ENCODE measurements at places on chromosomes 6 and 20.

GRCh38 chr6:155693573-155694418, 238.2 kb upstream of the NOX3 start:
- DNase-seq, result no peak

DNA sequence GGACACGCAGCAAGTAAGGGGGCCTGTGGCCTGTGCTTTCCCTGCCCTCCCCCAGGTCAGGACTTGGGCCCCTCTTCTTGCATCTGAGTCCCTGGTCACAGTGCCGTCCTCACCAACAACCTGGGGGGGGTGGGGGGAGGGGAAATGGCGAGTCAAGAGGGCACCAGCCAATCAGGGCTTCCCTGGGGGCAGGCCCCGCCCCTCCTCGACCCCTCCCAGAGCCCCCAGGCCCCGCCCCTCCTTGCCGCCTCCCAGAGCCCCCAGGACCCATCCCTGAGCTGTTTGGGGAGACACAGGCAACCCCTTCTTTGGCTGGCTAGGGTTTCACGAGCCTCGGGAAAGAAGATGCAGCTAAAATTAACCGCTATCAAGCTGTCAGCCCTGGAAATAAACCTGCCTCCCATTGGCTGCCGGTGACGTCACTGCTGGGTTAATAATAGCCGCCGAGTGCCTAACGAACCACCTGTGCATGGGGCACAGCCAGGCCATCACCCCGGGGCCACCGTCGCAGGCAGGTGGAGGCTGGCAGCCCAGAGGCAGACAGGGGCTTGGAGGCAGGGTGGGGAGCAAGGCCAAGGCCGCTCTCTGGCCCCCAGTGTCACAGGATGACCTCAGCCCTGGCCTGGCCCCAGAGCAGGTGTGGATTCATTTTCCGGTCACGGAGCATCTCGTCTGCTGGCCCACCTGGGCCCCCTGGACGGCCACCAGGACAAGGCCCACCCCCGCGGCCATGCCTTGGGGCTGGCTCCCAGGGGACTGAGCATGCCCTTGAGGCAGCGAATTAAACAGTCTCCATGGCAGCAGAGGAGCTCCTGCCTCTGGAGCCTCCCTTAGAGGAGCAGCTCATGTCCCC, 3.2 kb upstream of the EEF1A2 start:
- no peak for DNase-seq

DNA sequence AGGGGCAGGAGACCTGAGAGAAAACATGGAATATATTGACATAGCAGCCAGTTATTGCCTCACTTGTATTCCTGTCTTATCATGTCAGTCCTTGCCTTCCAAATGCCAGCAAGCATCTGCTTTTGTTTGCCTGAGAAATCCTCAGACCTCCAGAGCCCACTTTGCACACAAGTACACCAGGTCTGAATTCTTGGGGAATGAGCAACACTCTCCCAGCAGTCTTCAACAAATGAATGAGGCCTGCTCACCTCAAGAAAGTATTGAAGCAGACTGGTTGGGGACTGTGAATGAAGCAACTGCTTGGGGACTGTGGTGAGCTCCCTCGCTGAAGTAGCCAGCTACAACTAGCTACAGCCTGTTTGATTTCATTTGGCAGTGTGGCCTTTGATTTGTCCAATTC, 172.8 kb upstream of the SPTLC3 start:
- DNase-seq, result peak; percentile 15

DNA sequence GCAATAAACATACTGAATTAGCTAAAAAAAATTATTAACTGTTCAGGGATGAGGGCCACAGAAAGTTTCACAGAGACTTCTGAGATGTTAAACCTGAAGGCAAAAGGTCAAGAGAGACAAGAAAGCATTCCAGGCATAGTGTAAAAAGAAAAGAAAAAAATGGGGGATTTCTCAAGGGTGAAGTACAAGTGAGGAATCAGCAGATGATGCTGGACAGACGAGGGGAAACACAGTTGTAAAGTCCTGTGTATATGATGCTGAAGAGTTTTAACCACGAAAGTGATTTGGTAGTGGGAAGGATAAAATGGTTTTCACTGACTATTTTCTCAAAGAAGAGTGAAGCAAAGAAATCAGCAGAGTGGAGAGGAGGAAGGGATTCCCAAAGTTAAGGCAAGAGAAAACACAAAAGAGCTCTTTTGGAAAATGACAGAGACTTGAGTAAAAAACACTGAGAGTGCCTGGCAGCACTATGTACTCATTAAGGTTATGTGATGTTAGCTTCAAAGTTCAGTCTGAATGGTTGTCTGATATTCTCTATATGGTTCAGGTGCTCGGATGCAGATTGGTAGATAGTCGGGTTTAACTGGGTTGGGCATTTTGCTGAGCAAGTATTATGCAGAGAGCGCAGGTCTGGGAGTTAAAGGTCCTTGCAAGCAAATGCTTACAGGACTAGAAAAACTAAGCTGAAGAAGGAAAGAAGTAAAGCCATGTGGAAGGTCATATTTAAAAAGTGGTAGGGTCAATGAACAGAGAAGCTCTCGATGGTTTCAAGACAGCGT, 16.4 kb downstream of the RAB23 start:
- no peak for DNase-seq

DNA sequence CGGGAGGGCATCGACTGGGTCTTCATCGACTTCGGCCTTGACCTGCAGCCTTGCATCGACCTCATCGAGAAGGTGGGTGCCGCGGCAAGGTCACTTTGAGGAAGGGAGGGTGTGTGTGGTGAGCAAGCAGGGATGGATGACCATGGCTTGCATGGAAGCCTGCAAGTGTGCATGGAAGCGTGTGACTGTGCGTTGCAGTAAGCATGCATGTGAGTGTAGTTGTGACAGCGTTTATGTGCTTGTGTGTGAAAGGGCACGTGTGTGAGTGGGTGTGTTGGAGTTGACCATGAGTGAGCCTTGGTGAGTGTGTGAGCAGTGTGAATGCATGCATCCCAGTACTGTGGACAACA, 32.5 kb downstream of the MYH7B start:
- no peak for DNase-seq

DNA sequence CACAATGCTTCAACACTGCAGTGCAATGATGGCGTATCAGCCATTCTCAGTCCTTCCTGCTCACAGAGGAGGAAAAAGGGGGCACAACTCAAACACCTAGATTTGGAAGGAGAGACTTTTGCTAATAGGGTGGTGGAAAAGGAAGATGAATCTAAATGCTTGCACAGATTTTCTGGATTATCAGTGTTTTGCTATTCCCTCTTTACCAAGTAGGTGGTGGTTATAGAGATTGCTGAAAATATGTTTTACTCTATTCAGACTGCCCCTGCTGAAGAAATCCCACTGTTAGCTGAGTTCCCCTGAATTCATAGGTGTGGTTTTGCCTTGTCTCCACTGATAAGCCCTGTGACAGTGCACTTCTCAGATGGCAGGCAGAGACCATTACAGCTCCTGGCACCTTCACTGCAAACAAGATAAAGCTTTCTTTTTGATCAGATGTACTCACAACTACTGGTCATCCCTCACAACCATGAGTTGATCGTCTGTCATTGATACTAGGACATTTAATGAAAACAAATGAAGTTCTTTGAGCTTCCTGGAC, 311.4 kb downstream of the KIF16B start:
- no peak for DNase-seq

- DNase-seq, result no peak
Measured at GRCh38 chr6:46377209-46377608, 114.0 kb downstream of the RCAN2 start.

DNA sequence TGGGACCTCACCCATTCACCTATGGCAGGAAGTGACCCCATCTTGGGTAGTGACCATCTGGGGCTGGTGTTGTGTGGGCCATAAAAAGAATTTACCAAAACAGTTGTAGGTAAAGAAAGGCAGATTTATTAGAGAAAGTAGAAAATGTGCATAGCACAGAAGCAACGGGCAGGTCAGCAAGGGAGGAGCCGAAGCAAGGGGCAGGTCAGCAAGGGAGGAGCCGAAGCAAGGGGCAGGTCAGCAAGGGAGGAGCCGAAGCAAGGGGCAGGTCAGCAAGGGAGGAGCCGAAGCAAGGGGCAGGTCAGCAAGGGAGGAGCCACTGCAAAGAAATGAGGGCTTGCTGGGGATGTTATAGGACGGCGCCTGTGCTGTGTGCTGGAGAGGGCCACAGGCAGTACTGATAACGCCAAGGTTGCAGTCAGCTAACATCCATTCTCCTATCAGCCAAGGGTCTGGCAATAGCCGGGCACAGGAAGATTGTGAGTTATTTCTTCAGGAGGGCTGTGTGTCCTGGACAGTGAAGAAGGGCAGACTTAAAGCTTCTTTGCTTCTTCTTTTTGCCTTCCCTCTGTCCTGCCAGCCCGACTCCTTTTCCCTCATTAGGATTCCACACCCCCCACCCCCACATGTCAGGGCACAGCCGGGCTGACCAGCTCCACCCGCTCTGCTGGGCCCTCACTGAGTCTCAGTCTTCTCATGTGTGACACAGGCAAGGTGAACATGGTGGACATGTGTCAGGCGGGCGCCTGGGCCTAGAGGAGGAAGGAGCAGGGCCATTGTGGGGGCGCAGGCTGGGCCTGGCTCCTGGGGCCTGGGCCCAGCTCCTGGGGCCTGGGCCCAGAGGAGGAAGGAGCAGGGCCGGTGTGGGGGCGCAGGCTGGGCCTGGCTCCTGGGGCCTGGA, 31.6 kb upstream of the CHRNA4 start:
- no peak for DNase-seq

GRCh38 chr6:111775145-111775922, 97.9 kb downstream of the FYN start:
- no peak for DNase-seq

DNA sequence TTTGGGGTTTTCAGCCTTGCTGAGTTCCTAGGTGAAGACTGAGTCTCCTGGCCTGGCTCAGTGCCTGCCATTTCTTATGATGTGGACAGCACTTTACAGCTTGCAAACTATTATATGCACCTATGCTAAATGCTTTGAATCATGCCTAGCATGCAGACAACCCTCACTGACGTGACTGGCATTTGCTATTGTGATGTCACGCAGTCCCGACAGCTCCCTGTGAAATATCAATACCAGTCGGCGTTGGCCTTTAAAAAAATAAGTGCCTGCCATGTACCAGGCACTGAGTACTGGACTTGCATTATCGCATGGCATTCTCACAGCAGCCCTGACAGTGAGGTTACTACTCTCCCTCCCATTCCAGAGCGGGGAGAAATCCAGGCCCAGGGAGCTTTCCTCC, 35.5 kb downstream of the UQCC2 start:
- no peak for DNase-seq

- DNase-seq, result no peak
Measured at GRCh38 chr6:73746787-73747186, 50.8 kb downstream of the CD109 start.

GRCh38 chr6:38284802-38285394, 354.8 kb downstream of the BTBD9 start:
- no peak for DNase-seq

DNA sequence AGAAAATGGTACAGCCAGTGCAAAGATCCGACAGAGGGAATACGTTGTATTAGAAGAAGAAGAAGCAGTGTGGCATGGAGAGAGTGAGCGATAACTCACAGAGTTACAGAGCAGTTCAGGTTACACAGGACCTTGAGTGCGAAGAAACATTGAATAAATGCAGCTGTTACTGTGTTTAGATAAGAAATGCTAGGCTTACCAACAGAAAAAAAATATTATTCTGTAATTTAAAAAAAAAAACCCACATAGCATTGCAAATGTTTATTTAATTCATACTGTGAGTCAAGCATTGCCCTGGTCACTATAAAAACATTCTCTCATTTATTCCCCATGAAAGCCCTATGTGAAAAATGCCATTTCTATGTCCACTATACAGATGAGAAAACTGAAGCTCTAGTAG, 373.4 kb upstream of the EPHA7 start:
- no peak for DNase-seq

- no peak for DNase-seq
Measured at GRCh38 chr20:3046677-3047462, 1.0 kb downstream of the MRPS26 start.

GRCh38 chr6:14658030-14658429, 540.5 kb downstream of the CD83 start:
- no peak for DNase-seq

DNA sequence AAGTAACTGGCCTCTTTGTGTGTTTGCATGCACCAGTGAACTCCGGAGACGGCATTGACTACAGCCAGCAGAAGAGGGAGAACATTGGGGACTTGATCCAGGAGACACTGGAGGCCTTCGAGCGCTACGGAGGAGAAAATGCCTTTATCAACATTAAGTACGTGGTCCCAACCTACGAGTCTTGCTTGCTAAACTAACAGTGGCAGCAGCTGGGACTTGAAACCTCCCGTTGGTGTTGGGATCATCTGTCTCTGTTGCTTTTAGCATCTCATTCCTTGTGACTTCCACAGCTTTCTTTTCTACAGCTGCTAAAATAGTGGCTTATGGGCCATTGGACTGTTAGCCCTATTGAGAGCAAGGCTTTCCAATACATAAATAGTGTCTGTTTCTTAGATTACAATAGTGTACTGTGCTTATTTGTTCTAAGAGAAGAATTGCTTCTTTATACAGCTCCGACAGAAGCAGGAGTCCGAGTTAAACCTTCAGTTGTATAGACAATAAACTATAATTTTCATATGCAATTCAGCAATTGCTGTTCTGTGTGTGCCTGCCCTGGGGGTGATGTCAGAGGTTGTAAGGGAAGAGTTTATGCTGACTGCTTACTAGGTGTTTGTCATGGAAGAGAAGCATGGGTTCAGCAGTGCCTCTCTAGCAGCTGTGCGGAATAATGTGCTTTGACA, 99.6 kb upstream of the QKI start:
- DNase-seq, result no peak

GRCh38 chr6:117992856-117993255, 85.8 kb downstream of the SLC35F1 start:
- no peak for DNase-seq

DNA sequence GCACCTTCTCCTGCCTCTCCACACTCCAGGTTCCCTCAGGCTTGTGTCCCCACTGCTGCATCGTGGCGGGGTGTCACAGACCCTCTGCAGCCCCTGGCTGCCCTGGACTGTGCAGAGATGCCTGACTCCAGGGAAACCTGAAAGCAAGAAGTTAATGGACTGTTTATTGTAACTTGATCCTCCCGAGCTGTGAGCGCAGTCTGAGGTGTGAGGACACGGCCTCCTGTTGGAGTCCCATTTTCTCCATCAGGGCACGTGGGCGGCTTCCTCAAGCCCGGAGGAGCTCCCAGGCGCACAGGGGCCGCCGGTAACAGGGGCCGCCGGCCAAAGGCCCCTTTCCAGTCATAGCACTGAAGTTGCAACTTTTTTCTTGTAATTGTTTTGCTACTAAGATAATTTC, 16.9 kb downstream of the RBM38 start:
- no peak for DNase-seq

DNA sequence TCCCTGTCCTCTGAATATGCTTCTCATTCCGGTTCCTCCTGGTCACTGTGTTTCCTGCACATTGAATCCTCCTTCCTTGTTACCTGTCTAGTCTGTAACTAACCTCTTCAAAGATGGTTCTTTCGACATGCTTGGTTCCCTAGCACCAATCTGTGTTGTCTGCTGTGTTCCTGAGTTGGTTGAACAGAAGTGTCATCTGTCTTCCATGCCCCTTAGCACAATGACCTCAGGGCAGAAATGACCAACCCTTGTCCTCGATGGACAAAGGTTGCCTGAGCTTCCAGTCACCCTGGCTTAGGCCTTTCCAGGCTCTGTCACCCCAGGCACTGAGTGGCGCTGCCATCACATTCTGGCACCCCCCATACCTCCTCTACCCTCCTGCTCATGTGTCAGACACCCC, 266.8 kb upstream of the RIN2 start:
- DNase-seq, result no peak

Measured in NT2/D1 (cell line).